ENCODE measurements at places on chromosomes 2 and 18.

DNA sequence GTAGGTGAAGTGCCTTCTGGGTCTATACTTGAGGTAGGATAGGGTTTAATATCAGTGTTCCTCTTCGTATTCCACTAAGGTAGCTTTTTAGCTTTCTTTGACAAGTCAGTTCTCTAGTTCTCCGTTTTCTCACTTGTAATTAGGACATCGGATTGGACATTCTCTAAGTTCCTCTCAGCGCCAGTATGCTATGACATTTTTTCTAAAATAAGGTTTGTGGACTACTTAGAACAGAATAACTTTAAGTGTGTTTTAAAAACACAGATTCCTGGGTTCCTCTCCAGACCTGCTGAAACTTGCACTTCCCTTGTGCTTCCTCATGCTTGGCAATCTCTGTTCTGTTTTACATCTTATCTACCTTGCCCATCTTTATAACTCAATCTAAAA, 69.3 kb upstream of the YWHAQ start:
- DNase-seq, result no peak

GRCh38 chr2:195406886-195407603, 250.0 kb upstream of the SLC39A10 start:
- DNase-seq, result no peak

- no peak for DNase-seq
Measured at GRCh38 chr2:100757621-100758394, 62.1 kb upstream of the NPAS2 start.

GRCh38 chr2:200447139-200447855, 62.6 kb downstream of the KCTD18 start:
- no peak for DNase-seq

DNA sequence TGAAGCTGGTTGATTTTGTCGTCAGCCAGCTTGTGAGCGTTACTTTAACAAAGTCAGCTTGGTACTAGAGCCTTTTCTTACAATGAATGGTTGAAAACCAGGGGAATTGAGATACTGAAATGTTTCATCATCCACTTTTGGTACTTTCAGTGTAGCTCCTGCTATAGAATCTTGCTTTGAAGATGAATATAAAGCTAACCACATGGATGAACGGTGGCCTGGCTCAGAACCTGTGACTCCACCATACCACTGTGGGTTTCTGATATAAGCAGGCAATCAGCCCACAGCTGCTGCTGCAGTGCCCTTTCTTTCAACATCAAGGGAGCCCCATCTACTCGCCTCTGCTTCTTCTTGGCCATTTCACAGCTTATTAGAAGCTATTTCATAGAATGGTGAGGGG, 53.2 kb upstream of the GPR45 start:
- DNase-seq, result no peak

DNA sequence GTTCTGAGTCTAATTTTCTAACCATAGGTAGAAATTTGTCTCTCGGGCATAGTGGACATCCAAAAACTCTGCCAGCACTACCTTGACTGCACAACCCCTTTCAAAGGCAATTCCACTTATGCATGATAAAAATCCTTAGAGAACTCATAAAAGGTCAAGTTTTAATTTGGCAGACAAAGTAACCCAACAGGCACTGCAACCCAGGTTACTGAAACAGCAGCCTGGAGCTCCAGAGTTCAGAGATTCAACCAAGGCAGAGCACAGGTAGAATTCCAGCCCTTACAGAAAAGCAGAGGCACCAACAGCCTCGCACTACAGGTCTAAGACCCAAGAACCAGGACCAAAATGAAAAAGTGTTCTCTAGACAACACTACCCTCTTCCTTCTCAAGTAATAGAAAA, 1.8 kb downstream of the DTNB start:
- DNase-seq, result no peak
